ENCODE measurements at places on chromosomes 6 and 20.

DNA sequence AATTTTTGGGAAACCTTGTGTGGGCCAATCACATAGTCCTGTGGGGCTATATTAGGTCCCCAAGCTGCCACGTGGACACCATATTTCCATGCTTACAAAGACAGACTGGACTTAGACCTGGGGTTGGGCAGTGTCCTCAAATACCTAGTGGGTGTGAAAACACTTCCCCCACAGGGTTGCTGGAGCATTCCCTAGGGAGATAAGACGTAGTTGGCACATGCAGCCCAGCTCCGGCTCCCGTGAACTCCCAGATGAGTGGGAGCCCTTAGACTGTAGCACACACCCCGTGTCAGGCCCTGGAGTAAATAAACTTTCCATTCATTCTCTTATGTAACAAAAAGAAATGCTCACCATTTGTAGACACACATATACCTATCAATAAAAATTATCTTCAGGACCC, 14.2 kb downstream of the KCNG1 start:
- no peak for DNase-seq

GRCh38 chr20:41357424-41358163, 9.0 kb downstream of the EMILIN3 start:
- DNase-seq: no peak

GRCh38 chr6:53294095-53294494, 54.7 kb downstream of the ELOVL5 start:
- no peak for DNase-seq

DNA sequence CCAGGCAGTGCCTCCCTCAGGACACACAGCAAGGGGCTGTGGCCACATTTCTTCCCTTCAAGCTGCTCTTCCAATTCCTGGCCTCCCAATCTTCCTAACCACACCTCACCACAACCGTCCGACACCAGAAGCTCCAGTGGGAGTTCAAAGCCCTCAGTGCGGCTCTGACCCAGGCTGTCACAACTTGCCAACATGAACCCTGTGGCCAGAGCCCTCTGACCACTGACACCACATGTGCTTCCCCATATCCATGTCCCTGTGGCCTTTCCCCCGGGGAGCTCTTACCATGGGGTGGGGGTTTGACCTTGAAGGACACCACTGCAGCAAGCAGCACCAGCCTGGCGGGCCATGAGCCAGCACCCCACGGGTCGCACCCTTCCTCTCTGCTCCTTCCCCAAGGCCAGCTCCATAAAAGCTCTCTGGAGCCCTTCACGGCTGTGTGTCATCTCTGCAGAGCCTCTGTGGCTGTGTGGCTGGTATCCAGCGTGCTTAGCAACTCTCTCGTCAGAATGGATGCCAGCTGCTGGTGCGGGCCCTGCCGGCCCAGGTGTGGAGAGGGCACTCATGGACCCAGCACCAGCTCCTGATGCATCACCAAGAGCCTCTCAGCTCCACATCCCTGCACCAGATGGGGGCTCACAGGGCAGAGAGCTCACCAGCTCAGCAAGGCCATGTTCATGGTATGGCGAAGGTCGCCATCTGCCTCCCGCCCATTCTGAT, 106.1 kb downstream of the PSMB1 start:
- DNase-seq: no peak

DNA sequence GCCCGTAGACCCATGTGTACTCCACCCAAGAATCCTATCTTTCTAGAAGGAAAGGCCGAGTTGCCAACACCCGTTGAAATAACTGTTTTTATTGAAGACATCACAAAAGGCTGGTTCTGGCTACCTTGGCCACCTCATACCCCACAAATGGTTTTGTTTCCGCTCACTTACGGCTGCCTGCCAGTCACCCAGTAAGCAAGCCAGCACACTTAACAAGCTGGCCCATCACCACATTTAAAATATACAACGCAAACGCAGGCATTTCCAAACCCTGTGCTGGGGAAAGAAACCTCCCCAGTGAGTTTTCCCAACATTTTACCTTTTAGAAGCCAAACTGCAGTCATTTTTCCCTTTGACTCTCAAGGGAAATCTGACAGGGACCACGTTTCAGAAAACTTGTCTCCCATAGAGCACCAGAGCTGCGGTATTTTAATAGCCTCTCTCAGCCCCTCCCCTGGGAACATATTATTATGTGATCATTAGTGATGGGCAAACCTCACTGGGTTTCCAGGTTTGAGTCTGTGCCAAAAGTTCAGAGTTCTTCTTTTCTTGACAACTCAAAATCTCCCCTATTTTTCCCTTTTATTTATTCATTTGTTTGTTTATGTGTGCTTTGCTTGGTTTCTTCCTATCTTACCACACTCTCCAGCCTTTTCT, 36.7 kb upstream of the BMP2 start:
- no peak for DNase-seq

Measured in stimulated activated CD8-positive, alpha-beta memory T cell treated with anti-CD3 and anti-CD28 coated beads, Interleukin-4, amount 100 ng/mL, for 1 hour (primary cell).